Activated CD4-positive, CD25-positive, alpha-beta regulatory T cell treated with anti-CD3 and anti-CD28 coated beads, Interleukin-2, amount 50 U/mL, for 72 hours (primary cell): ENCODE measurements at places on chromosomes 1 and 21.

DNA sequence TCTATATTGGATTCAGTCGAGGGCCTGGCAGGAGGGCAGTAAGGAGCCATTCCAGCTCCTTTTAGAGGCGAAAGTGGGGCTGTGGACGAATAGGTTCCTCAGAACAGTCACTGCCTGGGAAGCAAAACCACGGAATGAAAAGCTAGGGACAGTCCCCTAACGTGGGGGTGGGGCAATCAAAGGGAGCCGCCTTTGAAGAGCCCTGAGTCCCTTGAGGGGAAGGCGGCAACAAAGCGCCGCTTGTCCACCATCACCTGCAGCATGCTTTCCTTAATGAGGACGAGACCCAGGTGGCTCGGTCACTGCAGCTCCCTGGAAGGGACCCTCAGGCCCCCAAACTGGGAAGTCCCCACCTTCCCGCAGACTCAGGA lies 184.7 kb downstream of the ETS2 start:
- no peak for DNase-seq

- DNase-seq, result peak; percentile 83
These were observed 3.6 kb downstream of the REN start for GRCh38 chr1:204162494-204163074.

- no peak for DNase-seq
These were observed 233.3 kb downstream of the BRINP3 start for GRCh38 chr1:190244406-190244805.

GRCh38 chr1:230825761-230826160 lies 42.6 kb downstream of the C1orf198 start:
- no peak for DNase-seq

DNA sequence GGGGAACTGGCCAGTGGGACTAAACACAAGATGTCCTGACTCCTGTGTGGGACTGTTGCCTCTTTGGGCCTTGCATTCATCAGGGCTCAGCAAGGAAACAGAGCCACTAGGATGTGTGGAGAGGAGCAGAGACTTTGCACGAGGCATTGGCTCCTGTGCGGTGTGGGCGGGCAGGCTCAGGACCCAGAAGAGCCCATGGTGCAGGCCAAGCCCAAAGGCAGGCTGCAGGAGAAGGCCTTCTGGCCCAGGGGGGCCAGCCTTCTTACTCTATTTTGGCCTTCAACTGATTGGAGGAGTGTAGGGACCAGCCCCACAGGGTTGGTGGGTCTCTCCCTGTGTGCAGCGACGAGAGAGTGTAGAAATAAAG lies 23.5 kb downstream of the LRRC3 start:
- no peak for DNase-seq

GRCh38 chr1:241821363-241821762 lies 26.6 kb upstream of the EXO1 start:
- no peak for DNase-seq

DNA sequence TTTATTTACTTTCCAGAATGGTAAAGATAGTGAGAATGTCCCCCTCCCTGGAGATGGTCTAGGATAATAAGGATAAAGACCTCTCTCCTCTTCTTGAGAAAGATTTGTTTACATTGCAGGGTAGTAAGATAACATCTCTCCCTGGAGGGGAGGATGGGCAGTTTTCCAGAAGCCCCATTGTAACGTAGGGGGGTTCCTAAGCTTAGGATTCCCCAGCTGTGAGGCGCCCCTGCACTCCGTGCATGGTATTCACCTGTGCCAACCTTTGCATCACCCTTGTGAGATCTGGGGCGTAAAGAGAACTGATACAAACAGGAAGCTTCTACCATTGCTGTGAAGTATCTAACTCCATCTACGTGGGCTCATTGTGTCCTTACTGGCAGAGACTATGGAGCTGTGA lies 148.7 kb upstream of the DNAH14 start:
- DNase-seq, result no peak

GRCh38 chr1:110702260-110702659 lies 27.5 kb upstream of the KCNA3 start:
- DNase-seq, result no peak

- DNase-seq, result no peak
These were observed 148.7 kb downstream of the ADGRL2 start for GRCh38 chr1:81949421-81949820.

DNA sequence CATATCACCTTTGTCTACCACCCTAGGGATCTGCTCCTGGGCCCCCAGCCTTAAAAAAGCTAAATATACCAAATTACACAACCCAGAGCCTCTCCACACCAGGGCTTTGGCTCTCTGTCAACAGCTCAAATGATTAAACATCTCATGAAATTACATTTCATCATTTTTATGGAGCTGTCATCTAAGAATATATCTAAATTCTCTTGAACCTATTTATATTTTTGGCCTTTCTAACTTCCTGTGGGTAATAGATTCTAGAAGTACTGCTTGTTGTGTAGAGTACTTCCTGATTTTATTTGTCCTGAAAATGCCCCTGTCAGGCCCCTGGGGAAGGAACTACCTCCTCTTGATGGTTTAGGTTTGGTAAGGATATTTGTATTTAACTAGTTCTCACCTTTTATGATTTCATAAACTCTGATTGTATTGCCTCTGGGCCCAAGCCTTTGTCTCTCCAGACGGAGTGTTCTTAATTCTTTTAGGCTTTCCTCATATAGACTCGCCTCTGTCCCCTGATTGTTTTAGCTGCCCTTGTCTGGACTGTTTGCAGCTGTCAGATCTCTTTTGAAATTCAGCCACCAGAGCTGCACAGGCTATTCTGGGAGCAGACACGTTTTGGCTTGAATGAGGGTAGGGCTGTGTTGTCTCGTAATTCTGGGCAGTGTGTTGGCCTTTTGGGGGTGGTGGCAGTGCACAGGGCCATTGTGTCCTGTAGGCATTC lies 16.6 kb downstream of the MYOG start:
- DNase-seq, result no peak

- no peak for DNase-seq
These were observed 116.2 kb downstream of the HMCN1 start for GRCh38 chr1:185850366-185850765.

- no peak for DNase-seq
These were observed 38.9 kb upstream of the CDC14A start for GRCh38 chr1:100313382-100313781.

GRCh38 chr1:161222175-161223019 lies 1.0 kb downstream of the APOA2 start:
- DNase-seq, result no peak

GRCh38 chr21:28937737-28938136 lies 54.9 kb downstream of the LTN1 start:
- no peak for DNase-seq

GRCh38 chr1:55980582-55980981 lies 598.8 kb downstream of the PLPP3 start:
- no peak for DNase-seq

GRCh38 chr1:46614604-46614984 lies 2.0 kb downstream of the MOB3C start:
- no peak for DNase-seq

DNA sequence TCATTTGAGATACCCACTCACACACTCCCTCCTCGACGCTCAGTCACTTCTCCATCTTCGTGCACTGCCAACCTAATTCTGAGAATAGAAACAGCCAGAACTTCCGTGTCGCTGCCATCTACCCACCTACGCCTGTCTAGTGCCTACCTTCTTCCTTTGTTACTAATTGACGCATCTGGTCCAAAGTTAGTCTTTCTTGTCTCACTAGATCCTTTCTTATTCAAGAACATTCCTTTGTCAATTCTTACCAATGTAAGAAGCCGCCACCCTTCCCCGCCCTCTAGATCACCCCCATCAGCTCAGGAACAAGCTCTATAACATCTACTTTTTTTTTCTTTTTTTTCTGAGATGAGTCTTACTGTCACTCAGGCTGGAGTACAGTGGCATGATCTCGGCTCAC lies 3.7 kb downstream of the PADI6 start:
- DNase-seq, result no peak

DNA sequence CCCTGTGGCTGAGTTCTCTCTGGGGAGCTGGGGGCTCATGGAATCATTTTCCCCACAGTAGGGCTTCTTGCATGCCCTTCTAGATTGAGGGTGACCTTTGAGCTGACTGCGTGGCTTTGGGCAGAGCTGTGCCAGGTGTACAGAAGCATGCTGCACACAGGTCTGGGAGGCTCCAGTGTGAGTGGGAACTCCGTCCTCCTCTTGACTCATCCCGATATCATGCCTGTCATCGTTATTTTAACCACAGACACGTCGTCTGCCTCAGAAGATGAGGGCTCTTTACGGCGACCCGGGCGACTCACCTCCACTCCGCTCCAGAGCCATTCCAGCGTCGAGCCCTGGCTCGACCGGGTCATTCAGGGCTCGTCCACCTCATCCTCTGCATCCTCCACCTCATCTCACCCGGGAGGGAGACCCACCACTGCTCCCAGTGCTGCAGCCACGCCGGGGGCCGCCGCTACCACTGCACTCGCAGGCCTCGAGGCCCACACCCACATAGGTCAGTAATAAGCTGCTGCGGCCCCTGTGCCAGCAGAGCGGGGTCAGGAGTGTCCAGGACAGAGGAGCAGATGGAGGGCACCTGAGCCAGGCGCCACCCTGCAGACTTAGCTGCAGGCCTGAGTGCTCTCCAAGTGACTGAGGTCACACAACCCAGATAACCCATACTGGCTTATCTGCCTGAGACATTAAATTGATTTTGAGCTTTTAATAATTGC lies 39.8 kb downstream of the DIP2A start:
- DNase-seq, result no peak

GRCh38 chr1:153342178-153342577 lies 6.5 kb downstream of the PGLYRP4 start:
- no peak for DNase-seq

DNA sequence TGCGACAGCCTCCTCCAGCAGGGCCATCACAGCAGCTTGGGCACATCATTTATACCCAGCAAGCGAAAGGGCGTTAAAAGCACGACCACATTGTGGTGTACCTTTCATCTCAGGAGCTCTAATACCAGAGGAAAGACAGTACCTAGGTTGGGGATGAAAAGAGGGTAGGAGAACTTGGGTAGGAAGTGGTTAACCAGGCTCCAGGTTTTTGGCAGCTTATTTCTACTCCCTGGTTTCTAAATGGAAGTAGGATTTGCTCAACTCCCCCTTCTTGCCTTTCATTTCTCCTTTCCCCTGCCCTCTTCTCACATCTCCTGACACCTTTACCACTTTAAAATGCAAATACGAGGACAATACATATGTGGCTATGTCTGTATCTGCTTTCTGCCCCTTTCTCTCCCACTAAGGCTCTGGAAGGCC lies 30.2 kb downstream of the FAM177B start:
- DNase-seq, result no peak

DNA sequence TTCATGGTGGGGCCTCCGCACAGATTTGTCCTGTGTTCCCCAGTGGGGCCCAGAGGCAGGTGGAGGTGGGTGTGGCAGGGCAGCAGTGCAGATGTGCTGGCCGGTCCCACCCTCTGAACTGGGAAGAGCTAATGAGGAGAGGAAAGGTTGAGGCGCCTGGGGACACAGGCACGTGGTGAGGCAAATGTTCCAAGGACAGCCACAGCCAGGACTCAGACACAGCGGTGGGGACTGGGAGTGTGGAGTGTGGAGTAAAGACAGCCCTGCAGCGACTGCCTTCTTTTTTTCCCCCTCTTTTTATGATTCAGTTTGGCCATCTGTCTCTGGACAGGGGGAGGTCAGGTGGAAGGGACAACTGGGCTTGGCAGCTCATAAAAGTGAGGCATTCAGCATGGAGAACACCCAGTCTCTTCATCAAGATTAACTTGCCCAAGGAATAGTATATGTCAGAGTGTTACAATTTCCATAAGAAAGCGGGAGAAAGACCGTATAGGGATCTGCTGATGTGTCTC lies 104.2 kb upstream of the GCLM start:
- DNase-seq, result no peak

DNA sequence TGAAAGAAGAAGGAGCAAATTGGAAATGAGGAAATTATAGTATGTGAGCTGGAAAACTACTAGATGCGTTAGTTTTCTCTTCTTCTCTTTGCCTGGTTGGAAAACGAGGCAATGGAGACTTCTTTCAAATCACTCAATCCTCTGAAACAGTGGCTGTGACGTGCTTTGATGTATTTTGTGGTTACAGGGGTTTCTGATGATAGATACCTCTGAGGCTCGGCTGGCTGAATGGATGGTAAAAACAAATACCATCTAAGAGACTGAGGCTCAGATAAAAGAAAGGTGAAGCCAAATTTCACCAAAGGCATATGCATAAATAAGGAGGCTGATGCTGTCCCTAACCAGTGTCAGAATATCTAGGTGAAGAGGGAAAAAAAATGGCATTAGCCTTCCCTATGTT lies 15.1 kb downstream of the MAB21L3 start:
- no peak for DNase-seq

GRCh38 chr1:240093120-240093961 lies 1.7 kb downstream of the FMN2 start:
- DNase-seq, result no peak

DNA sequence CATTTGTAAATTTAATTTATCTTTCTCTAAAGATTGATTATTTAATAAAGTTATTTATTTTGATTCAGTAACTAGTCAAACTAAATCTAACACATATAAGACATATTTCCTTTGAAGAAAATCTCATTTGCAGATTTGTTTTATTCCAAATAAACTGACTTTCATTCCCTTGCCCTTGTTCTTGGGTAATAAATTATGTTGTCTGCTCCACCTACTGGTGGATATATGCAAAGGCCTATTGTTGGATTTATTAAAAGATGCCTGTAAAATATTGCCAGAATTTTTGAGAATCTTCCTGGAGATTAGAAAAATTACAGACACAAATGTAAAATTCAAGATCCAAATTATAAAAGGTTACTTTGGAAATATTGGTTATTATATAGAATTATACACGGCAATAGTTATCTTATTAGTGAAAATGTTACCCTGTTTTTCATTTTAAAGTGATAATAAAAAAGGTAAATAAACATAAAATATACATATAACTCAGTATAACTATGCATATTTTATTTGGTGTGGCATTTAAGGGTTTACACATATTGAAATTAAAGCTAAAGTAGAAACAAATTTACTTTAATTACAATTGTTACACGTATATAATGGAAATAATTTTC lies 116.1 kb downstream of the SPATA17 start:
- DNase-seq, result no peak

DNA sequence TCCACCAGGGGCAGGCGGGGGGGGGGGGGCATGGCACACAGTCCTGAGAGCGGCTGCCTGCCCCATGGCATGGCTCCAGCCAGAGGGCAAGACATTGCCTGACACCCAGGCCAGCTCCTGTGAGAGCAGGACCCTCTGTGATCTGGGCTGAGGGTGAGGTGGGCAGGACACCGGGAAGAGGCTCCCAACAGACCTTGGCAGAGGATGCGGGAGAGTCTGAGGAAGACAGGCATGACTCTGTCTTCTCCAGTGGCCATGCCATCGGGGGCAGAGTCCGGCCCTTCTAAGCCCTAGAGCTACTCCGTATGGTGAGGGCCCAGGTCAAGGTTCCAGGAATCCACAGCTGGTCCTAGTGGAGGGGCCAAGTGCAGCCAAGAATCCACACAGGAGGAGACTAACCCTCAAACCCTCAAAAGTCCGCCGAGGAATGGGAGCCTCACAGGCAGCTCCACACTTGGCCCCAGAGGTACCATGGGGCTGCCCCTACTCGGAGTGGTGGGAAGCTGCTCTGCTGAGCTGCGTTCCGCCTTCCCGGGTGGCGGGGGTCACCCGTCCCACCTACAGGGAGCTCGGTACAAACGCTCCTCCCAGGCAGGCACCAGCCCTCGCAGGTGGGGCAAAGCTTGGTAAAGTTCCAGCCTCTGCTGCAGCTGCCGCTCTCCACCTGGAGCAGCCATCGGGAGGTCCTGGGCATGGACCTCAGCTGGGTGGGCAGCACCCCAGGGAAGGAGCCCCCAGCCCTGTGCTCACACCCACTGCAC lies 6.5 kb downstream of the ACTRT2 start:
- no peak for DNase-seq

GRCh38 chr1:216293683-216294082 lies 129.6 kb downstream of the USH2A start:
- DNase-seq, result no peak
